ENCODE measurements at places on chromosomes 12 and 14. TPM values are rescaled to one million over a fixed set of nuclear protein-coding genes. Genes with fewer than 3 reads are reported as not detected.

Gene MYF5
- not detected for total RNA-seq

Gene DDX55
- 28.9 TPM for total RNA-seq

Gene CABP1
- total RNA-seq: not detected

Gene OTX2
- not detected for total RNA-seq

Gene LGALS3
- 180 TPM for total RNA-seq

Gene FAR2
- total RNA-seq: not detected

Gene TRAF3
- total RNA-seq: 24.4 TPM

Gene LRRK2
- 2.2 TPM for total RNA-seq
